CD4-positive, alpha-beta T cell treated with Interleukin-6 at 100 ng/mL for 8 hours (primary cell): ENCODE measurements at places on chromosomes 12 and 14.
A peak's percentile ranks its signal among the peaks of the same experiment; 100 is the strongest.

GRCh38 chr12:97545804-97546203, 83.2 kb downstream of the RMST start:
- DNase-seq: no peak

DNA sequence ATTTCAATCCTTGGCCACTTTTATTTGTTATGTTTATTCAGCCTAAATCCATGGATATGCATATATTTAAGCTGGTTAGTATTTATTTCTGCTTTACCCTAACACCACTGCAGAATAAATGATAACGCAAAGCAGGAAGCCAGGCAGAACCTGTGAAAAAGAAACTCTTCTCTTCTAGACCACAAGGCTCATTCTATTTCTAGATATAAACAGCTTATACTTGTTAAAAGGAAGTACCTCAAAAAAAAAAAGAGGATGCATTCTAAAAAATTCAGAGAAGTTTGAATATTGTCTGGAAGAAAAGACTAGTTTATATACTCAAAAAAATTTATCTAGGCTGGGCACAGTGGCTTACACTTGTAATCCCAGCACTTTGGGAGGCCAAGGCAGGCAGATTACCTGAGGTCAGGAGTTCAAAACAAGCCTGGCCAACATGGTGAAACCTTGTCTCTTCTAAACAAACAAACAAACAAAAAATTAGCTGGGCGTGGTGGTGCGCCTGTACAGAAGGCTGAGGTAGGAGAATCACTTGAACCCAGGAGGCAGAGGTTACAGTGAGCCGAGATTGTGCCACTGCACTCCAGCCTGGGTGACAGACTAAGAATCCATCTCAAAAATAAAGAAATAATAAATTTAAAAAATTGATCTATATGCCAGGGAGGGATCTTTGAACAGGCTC, 55.8 kb downstream of the GALNT4 start:
- peak; percentile 38 for DNase-seq

DNA sequence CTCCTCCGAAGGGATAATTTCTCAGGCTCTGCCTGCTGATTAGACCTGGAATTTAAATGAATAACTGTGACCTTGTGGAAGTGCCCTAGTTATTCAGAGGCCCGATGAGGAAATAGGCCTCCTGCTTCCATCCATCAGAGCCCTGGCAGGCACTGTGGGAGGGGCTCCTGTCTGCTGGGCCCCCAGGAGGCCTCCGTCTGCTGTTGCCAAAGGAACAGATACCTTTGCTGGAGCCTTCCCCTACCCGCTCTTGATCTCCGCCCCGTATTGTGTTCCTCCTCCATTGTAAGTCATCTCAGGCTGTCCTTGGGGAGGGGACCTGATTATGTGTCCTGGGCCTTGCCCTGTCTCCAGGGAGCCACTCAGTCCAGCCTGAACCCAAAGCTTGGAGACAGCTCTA, 112.3 kb downstream of the NRXN3 start:
- no peak for DNase-seq

DNA sequence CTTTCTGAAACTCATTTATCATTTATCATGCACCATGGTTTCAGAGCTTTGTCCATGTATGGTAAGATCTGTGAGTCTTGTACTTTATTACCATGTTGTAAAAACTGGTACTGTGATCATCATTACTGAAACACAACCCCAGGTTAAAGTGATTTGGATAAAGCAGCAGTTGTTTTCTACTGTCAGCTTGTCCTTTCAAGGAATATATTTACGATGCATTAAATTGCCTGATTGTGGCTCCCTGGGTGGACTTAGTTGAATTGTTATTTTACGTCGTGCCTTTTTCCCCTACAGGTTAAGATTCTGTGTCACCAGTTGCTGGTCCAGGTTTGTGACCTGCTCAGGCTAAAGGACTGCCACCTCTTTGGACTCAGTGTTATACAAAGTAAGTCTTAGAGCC, 46.1 kb downstream of the FRMD6 start:
- DNase-seq: no peak

DNA sequence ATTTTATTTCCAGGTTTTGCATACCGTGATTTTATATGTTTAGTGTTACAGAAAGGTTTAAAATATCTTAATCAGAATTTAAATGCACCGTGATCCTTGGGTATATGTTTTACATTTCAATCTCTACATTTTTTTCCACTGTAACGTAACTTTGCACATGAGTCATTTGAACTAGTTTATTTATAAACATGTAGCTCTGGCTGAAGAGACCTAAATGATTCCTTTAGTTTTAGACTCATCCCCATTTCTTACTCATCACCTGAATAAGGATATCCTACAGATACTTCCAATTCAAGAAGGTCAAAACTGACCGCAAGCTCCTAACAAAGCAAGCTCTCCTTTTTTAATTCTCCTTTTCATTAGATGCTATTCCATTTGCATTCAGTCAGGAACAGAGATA, 42.7 kb upstream of the SLC6A15 start:
- DNase-seq: no peak

DNA sequence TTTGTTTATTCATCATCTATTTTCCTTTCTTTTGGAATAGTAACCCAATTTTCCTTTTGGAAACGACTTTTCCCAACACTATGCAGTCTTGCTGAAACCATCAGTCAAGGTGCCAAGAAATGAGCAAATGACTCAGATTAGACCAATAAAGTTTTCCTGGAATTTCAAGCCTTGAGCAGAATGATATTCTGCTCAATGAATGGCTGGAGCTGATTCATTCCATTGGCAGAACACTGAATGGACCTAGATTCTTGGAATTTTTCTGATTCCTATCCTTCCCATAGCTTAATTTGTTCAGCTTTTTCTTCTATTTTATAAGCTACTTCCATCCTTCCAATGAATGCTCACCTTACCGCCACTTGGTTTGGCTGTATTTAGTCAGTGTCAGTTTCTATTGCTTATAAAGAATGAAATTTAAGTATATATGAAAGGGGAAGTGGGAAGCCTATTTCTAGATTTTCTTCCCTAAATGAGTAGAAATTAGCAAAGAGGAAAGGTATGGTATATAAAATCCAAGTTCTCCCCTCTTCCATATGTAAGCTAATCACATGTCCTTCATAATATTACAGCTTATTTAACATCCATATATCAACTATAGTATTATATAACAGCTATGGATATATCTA, 89.0 kb downstream of the C14orf39 start:
- no peak for DNase-seq

DNA sequence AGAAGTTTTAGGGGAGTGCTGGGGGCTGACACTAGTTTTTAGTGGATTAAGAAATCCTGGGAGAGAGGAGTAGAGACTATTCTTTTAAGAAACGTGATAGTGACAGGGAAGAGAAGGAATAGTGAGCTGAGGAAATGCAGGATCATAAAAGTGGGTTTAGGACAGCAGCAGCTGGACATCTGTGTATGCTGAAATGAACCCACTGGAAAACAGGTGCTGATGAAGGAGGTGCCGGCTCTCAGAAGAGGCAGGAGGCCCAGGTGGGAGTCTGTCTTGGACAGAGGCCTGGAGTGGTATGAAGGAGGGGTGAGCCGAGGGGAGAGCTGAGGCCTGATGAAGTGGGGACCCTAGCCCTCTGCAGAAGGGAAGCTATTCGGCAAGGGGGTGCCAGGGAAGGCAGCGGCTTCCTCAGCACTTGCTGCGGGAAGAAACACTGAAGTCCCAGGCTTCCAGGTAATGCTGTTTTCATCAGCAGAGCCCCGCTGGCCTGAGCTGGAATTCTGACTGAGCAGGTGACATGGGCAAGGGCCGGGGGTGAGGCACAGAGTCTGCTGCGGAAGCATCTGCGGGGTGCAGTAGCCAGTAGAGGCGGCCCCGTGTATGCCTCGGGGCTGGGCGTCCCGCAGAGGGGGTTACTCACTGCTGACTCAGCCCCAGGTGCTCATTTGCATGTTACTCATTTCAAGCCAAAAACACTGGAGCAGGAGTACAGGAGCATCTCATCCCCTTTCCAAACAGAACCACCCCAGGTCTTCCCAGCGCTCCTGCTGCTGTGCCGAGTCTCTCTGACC, 89.7 kb downstream of the TMCC3 start:
- no peak for DNase-seq

GRCh38 chr12:128961957-128962356, 108.7 kb downstream of the GLT1D1 start:
- DNase-seq: no peak

GRCh38 chr12:64120568-64120967, 101.5 kb downstream of the KICS2 start:
- DNase-seq: no peak

- DNase-seq: no peak
Observed at GRCh38 chr14:85442996-85443395, 86.9 kb upstream of the FLRT2 start.

DNA sequence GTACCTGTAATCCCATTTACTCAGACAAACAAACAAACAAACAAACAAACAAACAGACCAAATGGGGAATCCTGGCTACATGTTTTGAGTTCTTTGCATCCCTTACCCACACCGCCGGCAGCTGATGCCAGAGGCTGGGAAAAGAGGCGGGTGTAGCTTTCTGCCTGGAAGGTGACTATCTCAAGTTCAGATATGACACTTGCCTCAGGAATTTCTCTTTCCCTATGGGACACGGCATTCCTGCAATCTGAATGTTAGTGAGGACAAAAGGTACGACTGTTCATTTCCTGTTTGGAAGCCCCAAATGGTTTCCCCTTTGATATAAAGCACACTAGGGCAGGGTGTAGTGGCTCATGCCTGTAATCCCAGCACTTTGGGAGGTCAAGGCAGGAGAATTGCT, 2.9 kb downstream of the MYL2 start:
- no peak for DNase-seq

DNA sequence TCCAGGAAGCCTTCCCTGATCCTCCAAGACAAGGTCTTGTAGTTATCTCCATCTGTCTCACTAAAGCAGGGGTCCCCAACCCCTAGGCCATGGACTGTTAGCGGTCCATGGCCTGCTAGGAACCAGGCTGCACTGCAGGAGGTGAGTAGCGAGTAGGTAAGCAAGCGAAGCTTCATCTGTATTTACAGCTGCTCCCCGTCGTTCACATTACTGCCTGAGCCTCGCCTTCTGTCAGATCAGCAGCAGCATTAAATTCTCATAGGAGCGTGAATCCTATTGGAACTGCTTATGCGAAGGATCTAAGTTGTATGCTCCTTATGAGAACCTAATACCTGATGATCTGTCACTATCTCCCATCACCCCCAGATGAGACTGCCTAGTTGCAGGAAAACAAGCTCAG, 12.4 kb upstream of the NFYB start:
- DNase-seq: no peak

- DNase-seq: no peak
Observed at GRCh38 chr12:99332936-99333591, 314.5 kb upstream of the GARIN6 start.

DNA sequence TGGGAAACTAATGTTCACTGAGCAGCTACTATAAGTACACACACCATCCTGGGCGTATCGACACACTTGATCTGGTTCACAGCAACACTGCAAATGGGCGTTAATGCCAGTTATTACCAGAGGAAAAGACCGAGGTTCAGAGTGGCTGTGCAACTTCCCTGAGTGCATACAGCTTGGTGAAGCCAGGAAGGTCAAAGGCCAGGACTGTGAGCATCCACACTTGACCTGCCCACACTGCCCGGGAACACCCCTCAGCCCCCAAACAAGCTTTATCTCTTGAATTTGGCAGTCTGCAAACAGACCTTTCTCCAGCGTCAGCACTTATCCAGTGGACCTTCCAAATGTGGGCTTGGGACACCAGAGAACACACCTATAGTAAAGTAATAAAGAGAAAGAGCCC, 312.6 kb downstream of the BCL11B start:
- DNase-seq: no peak

DNA sequence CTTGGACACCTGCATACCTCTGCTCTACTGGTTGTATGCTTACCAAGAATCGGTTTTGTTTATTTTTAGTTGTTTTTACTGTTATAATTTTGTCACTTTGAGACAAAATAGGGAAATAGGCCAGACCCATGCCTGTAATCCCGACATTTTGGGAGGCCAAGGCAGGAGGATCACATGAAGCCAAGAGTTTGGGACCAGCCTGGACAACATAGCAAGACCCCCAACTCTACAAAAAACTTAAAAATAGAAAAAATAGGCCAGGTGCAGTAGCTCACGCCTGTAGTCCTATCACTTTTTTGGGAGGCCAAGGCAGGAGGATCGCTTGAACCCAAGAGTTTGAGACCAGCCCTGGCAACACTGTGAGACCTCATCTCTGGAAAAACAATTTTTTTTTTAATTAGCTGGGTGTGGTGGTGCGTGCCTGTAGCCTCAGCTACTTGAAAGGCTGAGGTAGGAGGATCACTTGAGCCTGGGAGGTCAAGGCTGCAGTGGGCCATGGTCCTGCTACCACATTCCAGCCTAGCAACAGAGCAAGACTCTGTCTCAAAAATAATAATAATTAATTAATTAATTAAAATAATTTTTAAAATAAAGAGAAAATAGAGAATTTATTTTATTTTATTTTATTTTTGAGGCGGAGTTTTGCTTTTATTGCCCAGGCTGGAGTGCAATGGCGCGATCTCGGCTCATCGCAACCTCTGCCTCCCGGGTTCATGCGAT, 1.3 kb upstream of the MRPS35 start:
- DNase-seq: no peak

DNA sequence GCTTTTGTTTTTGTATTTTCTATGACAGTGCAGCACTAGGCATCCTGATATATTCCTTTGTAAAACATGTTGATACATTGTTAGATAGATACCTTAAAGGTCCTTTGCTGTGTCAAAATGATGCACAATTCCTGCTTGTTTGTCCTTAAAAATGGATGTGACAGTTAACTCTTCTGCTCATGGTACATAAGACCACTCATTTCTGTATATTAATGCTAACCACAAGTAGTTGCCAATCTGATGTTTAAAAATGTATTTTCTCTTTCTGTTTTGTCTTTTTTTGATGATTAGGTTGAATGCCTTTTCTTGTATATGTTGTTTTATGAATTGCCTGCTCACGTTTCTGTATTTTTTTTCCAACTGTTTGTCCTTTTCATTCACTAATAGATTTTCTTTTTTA, 35.1 kb downstream of the ATF7IP start:
- DNase-seq: no peak
